ENCODE measurements at places on chromosomes 5 and 9. TPM values are rescaled to one million over a fixed set of nuclear protein-coding genes. Genes with fewer than 3 reads are reported as not detected.

DMRT3 gene
- total RNA-seq, result not detected

FBP1 gene
- total RNA-seq, result not detected

CCL21 gene
- total RNA-seq, result not detected

FGFR4 gene
- 22.8 TPM for total RNA-seq

BAAT gene
- total RNA-seq, result 0.56 TPM

CRHBP gene
- not detected for total RNA-seq

PLAC8L1 gene
- total RNA-seq, result 0.38 TPM

NUP188 gene
- total RNA-seq, result 46.4 TPM

PRRX2 gene
- 5.6 TPM for total RNA-seq

QSOX2 gene
- total RNA-seq, result 28.5 TPM

PCDHGB6 gene
- total RNA-seq, result 0.13 TPM

LAMC3 gene
- 2.1 TPM for total RNA-seq

HTR4 gene
- total RNA-seq, result not detected

PRR16 gene
- total RNA-seq, result not detected

PCDHGC4 gene
- not detected for total RNA-seq

GRM6 gene
- total RNA-seq, result not detected

CDH9 gene
- not detected for total RNA-seq

INSL4 gene
- total RNA-seq, result 17.1 TPM

SLC6A7 gene
- total RNA-seq, result 0.02 TPM

All from A549 treated with dexamethasone at 1 μM for 4 hours (cell line).